Aorta (tissue), 5 donors: ENCODE measurements at places on chromosomes 7 and 10. TPM values are rescaled to one million over a fixed set of nuclear protein-coding genes. Genes with fewer than 3 reads are reported as not detected.

- no peaks in the 10 kb centered on the region for H3K36me3 ChIP-seq
- H3K4me3 ChIP-seq: no peak overlapping the region
- no peak for DNase-seq
- H3K27me3 ChIP-seq: no peaks in the 10 kb centered on the region
- H3K4me1 ChIP-seq: no peaks in the 10 kb centered on the region
- H3K27ac ChIP-seq: no peak overlapping the region
These were observed 186.2 kb downstream of the DNAJB6 start for GRCh38 chr7:157522954-157523353.

DNA sequence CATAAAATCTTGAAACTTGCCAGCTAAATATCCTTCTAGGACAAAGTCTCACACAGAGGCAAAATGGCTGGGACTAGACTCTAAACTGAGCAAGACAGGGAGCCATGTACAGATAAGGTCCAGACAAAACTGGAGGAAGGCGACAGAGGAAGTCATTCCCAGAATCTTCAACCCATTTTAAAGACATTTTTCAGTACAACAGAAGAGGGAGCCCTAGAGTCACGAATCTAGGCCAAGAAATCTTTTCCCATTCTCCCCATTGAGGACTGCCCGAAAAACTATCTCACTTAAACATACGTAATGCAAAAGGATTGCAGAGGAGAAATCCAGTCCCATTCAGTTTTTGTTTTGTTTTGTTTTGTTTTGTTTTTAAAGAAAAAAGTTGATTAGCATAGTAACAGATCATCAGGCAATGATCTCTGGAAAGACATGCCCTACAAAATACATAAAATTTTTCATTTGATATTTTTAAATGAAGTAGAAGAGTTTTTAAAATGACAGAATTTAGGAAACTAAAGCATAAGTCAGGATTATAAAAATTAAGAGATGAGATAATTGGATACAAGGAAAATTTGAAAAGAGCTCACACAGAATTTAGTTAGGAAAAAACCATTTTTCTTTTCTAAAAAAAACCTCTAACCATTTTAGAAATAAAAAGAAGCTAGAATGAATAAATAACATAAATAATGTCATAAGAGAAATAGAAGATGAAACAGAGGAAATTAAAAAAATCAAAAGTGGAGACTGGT, 16.9 kb upstream of the PRF1 start:
- H3K27me3 ChIP-seq: no peaks in the 10 kb centered on the region
- no peak overlapping the region for H3K27ac ChIP-seq
- no peak for DNase-seq
- no peaks in the 10 kb centered on the region for H3K4me1 ChIP-seq

Gene CNOT4
- 29.0 TPM for total RNA-seq

- no peak for DNase-seq
- H3K27me3 ChIP-seq: no peaks in the 10 kb centered on the region
- H3K27ac ChIP-seq: no peak overlapping the region
These were observed 23.9 kb downstream of the UNC5B start for GRCh38 chr10:71236286-71236685.

DNA sequence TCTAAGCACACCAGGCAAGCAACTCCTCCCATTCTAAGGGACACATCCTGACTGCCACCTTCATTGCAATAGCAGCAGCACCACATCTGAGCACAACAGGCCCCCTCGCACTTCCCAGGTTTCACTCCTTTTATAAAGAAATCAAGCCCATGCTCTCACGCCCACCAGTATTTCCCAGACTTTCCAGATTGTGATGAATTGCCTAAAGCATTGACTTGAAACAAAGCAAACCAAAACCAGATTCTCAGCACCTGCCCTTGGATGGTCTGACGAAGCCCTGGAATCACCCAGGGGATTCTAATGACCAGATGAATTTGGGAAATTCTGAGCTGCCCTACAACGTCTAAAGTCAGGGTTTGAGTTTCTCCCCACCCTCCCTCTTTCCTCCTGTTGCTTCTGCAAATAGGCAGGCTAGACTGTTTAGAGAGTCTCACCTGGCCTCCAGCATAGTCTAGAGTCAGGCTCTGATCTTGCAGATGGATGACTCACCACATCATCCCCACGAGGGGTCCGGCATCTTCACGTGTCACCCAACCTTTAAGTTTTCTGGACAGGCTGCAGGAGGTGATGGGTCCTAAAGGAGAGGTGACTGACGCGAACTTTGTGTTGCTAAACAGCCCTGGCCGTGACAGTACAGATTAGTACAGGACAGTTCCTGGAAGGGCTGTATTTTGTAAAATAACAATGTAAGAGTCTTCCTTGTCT, 198.0 kb downstream of the SKIDA1 start:
- no peak for DNase-seq
- H3K27me3 ChIP-seq: no peaks in the 10 kb centered on the region
- H3K4me3 ChIP-seq: no peak overlapping the region
- H3K27ac ChIP-seq: no peak overlapping the region
- no peaks in the 10 kb centered on the region for H3K36me3 ChIP-seq
- no peaks in the 10 kb centered on the region for H3K4me1 ChIP-seq
